ENCODE measurements at places on chromosomes 2 and 18. TPM values are rescaled to one million over a fixed set of nuclear protein-coding genes. Genes with fewer than 3 reads are reported as not detected.

DAPL1 gene
- not detected for total RNA-seq

IL36A gene
- not detected for total RNA-seq

CD8B gene
- total RNA-seq, result not detected

MAP4K4 gene
- 81.0 TPM for total RNA-seq

- DNase-seq, result no peak
- no peak overlapping the region for H3K27ac ChIP-seq
- H3K4me1 ChIP-seq, result no peaks in the 10 kb centered on the region
- H3K36me3 ChIP-seq, result no peaks in the 10 kb centered on the region
- H3K27me3 ChIP-seq, result no peaks in the 10 kb centered on the region
Observed at GRCh38 chr2:207412787-207413310, 116.9 kb upstream of the CREB1 start.

- no peaks in the 10 kb centered on the region for H3K36me3 ChIP-seq
- no peaks in the 10 kb centered on the region for H3K4me1 ChIP-seq
- H3K4me3 ChIP-seq, result no peak overlapping the region
- no peaks in the 10 kb centered on the region for H3K27me3 ChIP-seq
- no peak overlapping the region for H3K27ac ChIP-seq
Observed at GRCh38 chr2:11907190-11907589, 160.8 kb downstream of the LPIN1 start.

GRCh38 chr2:230721712-230722111 is 9.1 kb downstream of the CAB39 start:
- peaks cover 5% of the 10 kb centered on the region for H3K36me3 ChIP-seq
- H3K27ac ChIP-seq, result peak overlapping the region; percentile 37
- H3K27me3 ChIP-seq, result no peaks in the 10 kb centered on the region
- peaks cover 60% of the 10 kb centered on the region for H3K4me1 ChIP-seq

DNA sequence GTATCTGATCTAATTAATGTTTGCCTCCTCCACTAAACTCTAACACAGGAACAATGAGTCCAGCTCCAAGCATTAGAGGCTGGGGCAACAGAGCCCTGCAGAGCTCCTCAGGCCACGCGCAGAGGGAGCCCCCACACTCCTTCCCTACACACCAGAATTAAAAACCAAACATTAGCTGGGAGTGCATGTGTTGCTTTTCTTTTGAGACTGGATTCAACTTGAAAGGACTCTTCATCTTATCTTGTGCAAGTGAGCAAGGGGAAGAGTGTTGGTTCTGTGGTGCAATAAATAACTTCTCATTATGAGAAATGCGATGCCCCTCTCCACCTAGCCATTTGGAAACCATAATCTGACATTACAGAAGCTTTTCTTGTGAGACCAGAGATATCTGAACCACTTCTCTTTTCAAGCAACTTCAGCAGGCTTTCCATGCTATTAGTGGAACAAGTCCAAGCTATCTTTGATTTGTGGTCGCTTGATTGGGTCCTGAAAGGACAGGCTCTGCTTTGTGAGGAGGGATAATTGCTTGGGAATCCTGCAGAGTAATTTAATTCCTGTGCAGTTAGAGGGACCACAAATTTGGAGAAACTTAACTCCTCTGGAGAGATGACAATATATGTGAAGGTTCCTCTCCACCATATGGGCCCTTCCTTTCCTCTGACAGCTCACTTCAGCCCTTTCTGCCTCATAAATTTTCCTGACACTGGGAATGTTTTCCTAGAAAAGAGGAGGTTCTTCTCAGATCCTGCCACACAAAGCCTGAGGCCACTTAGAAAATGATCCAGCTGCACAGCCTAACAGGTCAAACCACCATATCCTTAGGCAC is 112.5 kb downstream of the ATL2 start:
- H3K27ac ChIP-seq, result no peak overlapping the region
- no peaks in the 10 kb centered on the region for H3K36me3 ChIP-seq
- no peak for DNase-seq
- no peaks in the 10 kb centered on the region for H3K27me3 ChIP-seq
- H3K4me1 ChIP-seq, result no peaks in the 10 kb centered on the region
- H3K4me3 ChIP-seq, result no peak overlapping the region

DNA sequence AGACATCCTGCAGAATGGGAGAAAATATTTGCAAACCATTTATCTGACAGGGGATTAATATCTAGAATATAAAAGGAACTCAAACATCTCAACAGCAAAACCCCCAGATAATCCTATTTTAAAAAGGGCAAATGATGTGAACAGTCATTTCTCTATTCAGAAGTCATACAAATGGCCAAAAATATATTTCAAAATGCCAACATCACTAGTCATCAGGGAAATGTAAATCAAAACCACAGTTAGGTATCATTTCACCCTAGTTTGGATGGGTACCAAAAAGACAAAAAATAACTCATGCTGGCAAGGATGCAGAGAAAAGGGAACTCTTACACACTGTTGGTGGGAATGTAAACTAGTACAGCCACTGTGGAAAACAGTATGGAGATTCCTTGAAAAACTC is 70.0 kb downstream of the TBR1 start:
- no peak for DNase-seq
- no peaks in the 10 kb centered on the region for H3K4me1 ChIP-seq
- no peaks in the 10 kb centered on the region for H3K36me3 ChIP-seq
- H3K27me3 ChIP-seq, result no peaks in the 10 kb centered on the region

DNA sequence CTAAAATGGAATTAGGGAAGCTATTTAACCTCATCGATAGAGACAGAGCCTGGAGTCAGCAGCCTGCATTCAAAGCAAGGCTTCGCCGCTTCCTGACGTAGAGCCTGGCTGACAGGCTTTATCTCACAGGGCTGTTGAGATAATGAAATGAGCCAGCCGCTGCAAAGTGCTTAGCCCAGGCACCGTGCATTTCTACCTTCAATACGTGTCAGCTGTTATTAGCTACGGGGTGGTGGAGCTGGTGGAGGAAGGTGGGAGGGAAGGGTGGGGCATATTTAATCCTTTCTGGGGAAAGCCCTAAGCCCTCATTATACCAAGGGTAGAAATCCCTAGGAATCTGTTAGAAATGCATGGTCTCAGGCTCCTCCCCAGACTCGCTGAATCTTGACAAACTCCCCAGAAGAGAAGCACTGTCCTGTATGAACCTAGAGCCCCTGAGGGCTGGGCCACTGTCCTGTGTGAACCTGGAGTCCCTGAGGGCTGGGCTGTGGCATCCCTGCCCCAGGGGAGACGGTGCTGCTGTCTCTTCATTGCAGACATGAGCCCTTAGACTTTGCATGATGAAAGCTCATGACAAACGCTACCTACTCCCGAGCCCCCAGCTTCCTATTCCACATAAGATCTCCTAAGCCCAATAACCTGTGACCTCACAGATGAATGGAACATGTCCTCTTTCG is 72.4 kb downstream of the ALPK2 start:
- H3K27ac ChIP-seq, result peak overlapping the region; percentile 93
- no peaks in the 10 kb centered on the region for H3K36me3 ChIP-seq
- H3K4me3 ChIP-seq, result peak overlapping the region; percentile 43
- H3K4me1 ChIP-seq, result peaks cover 49% of the 10 kb centered on the region

GRCh38 chr2:165572151-165572550 is 102.7 kb downstream of the CSRNP3 start:
- no peak overlapping the region for H3K4me3 ChIP-seq
- no peak overlapping the region for H3K27ac ChIP-seq
- DNase-seq, result no peak
- H3K4me1 ChIP-seq, result no peaks in the 10 kb centered on the region
- H3K27me3 ChIP-seq, result no peaks in the 10 kb centered on the region

- H3K27ac ChIP-seq, result no peak overlapping the region
- no peaks in the 10 kb centered on the region for H3K36me3 ChIP-seq
- no peak for DNase-seq
- H3K27me3 ChIP-seq, result no peaks in the 10 kb centered on the region
- no peak overlapping the region for H3K4me3 ChIP-seq
Observed at GRCh38 chr2:202610380-202610779, 24.4 kb upstream of the FAM117B start.

DNA sequence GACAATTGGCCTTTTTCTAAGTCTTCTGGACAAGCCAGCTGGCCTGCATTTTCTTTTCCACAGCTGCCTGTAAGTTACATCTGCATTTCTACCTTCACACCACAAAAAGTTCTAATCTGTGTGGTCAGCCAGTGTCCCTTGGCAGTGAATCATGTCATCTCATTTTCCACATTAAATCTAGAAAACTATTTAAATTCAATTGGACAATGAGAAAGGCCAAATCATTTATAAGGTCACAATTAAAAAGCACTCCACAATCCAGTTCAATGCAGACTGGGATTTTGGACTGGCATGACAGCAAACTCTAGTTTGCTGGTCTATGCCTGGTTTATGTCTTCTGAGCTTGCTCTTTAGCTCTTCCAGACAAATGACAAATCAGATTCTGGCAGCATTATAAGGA is 494.2 kb upstream of the SPHKAP start:
- H3K27ac ChIP-seq, result no peak overlapping the region
- H3K4me3 ChIP-seq, result no peak overlapping the region
- H3K27me3 ChIP-seq, result no peaks in the 10 kb centered on the region
- no peak for DNase-seq

GRCh38 chr2:7057865-7058400 is 140.7 kb downstream of the RNF144A start:
- H3K4me3 ChIP-seq, result no peak overlapping the region
- H3K4me1 ChIP-seq, result no peaks in the 10 kb centered on the region
- H3K36me3 ChIP-seq, result no peaks in the 10 kb centered on the region
- H3K27ac ChIP-seq, result no peak overlapping the region
- H3K27me3 ChIP-seq, result no peaks in the 10 kb centered on the region
- DNase-seq, result no peak

Measured in psoas muscle (tissue), 8 donors.